Ascending aorta (tissue), 2 donors: ENCODE measurements at places on chromosomes 2 and 18. TPM values are rescaled to one million over a fixed set of nuclear protein-coding genes. Genes with fewer than 3 reads are reported as not detected.

The NAT8 gene
- not detected for total RNA-seq

The MBP gene
- total RNA-seq, result 8.1 TPM

The GRP gene
- total RNA-seq, result not detected

The DCDC2C gene
- 2.4 TPM for total RNA-seq
